ENCODE measurements at places on chromosomes 13 and 19.

- no peak for DNase-seq
These were observed 8.3 kb downstream of the ATP8A2 start for GRCh38 chr13:25380082-25380481.

- no peak for DNase-seq
These were observed 31.0 kb downstream of the LYL1 start for GRCh38 chr19:13071444-13072187.

GRCh38 chr13:19178901-19179593 lies 2.6 kb downstream of the TUBA3C start:
- DNase-seq, result no peak

DNA sequence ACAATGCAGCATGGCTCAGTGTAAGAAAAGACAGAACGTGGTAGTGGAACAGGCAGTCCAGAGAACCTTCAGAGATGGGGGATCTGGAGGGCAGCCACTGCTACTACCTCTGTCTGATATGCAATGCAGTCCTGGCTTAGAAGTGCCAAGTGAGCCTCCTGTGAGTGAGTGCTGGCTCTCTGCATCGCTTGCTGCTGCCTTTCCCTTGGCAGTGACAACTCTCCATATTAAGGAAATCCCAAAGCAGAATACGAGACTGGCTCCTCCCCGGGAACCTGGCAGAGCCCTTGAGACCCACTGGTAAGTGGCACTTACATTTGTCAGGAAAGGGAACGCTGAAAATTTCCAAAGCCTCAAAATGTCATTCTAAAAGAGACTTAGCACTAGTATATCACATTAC lies 7.5 kb downstream of the DOCK9 start:
- no peak for DNase-seq

All from smooth muscle cell of the brain vasculature (primary cell).